Transverse colon (tissue), 4 donors: ENCODE measurements at places on chromosomes 6 and 20. TPM values are rescaled to one million over a fixed set of nuclear protein-coding genes. Genes with fewer than 3 reads are reported as not detected.

DNA sequence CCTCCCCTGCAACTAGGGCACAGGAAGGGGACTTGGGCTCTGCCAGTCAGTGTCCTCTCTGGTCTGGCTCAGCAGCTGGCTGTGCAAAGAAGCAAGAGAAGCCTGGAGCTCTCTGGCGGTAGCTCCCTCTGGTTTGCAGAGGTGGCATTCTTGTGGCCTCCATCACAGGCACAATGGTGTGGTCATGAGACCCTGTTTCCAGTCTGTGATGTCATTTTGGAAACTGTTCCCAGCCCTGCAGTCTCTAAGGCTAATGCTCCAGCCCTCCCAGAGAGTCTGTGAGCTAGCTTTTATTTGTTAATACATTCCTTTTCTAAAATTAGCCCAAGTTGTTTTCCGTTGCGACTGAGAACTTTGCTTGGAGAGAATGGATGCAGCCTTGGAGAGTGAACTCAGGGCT, 69.5 kb upstream of the FOXQ1 start:
- DNase-seq: no peak

GRCh38 chr6:148990403-148990802, 243.6 kb downstream of the UST start:
- no peak for DNase-seq

PRL gene
- total RNA-seq: not detected

CLIC5 gene
- 222 TPM for total RNA-seq

DDX43 gene
- total RNA-seq: not detected

ALDH8A1 gene
- total RNA-seq: not detected

DNA sequence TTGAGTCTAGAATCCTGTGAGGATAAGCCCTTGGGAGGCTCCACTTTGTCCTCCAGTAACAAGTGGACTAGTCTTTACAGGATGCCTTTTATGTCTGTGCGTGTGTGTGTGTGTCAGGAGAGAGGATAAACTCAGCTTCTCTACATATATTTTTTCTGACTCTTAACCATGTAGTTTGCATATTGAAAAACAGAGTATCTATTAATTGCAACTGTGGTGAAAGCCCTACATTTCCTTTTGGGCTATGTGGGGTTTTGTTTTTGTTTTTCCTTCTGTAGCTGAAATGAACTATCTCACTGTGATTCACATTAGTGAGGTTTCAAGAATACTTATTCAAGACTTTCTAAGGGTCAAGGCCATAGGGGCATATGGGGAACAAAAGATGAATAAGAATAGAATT, 17.7 kb downstream of the TPBG start:
- no peak for DNase-seq

HTR1B gene
- not detected for total RNA-seq

CD2AP gene
- 49.8 TPM for total RNA-seq

DNA sequence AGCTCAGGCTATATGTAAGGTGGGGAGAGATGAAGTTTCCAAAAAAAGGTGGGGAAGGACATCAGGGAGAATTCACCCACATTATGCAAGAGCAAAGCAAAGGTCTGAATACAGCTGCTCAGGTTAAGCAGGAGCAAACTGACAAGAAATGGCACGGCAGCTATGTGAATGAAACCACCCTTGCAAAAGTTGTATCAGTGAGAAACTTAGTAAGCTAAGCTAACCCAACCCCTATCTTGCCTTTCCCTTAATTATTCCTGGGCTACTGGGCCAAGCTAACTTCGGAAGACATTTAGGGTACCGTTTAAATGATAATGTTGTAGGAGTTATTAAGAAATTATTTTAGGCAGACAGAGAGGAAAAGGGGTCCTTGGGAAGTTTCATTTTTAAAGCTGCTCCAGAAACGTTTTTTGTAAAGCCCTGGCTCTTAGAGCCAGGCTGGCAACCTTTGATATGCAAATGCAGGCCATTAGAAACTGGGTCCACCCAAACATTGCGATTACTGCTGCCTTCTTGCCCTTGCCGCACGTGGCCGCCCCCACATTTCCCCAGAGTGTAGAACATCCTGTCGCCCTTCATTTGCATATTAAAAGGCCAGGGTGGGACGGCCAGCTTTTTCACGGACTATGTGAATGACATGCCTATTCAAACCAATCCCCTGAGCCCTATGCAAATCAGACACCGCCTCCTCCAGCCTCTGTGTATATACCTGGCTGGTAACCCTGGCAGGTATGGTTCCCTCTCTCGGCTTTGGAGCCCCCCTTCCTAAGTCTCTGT, 60.5 kb upstream of the SAMD5 start:
- no peak for DNase-seq

DNA sequence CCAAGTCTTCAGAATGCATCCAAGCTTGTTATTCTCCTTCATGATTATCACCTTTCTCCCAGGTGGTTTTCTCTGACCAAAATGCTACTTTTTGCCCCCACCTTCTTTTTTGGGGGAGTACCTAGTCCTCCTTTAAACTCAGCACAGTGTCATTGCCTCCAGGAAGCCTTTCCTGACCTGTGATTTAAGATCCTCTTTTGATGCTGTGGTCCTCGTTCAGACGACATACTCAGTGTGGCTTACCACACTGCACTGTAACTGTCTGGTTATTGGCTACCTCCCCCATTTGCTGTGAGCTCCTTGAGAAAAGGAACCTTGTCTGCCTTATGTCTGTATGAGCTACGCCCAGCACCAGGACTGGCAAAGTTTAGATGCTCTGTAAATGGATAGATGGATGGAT, 14.6 kb downstream of the SAYSD1 start:
- DNase-seq: no peak

ABHD16B gene
- total RNA-seq: not detected

VEGFA gene
- 206 TPM for total RNA-seq

ANKRD66 gene
- total RNA-seq: not detected

- DNase-seq: no peak
These were observed 46.4 kb downstream of the ORC3 start for GRCh38 chr6:87636315-87636714.

- no peak for DNase-seq
These were observed 6.9 kb downstream of the SPDEF start for GRCh38 chr6:34549026-34549803.

DNA sequence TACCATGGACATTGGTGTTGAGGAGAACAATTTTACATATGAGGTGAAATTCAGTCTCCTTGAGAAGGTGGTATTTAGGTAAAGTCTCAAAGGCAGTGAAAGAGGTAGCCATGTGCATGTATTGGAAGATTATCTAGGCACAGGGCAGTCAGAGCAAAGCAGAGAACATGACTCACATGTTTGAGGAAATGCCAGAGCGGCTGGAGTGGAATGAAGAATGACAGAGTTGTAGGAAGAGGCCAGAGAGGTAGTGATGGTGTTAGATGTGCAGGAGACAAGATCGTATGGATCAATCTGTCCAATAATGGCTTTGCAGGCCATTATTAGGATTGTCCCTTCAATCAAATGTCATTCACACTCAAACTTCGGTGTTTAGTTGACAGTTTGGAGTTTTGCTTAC, 449.4 kb upstream of the PTCHD4 start:
- DNase-seq: no peak

HTR1E gene
- not detected for total RNA-seq
